ENCODE measurements at places on chromosomes 3 and 15. TPM values are rescaled to one million over a fixed set of nuclear protein-coding genes. Genes with fewer than 3 reads are reported as not detected.

The EOMES gene
- not detected for total RNA-seq

The RCCD1 gene
- total RNA-seq: 11.2 TPM

The ACP3 gene
- total RNA-seq: under 0.01 TPM

The SLC7A14 gene
- 0.29 TPM for total RNA-seq

The FAM81A gene
- 0.72 TPM for total RNA-seq

The GPR15 gene
- total RNA-seq: not detected

All from osteoblast (primary cell).